CD4-positive, alpha-beta T cell treated with Interleukin-15 for 1 hour (primary cell): ENCODE measurements at places on chromosomes 11 and 22.

DNA sequence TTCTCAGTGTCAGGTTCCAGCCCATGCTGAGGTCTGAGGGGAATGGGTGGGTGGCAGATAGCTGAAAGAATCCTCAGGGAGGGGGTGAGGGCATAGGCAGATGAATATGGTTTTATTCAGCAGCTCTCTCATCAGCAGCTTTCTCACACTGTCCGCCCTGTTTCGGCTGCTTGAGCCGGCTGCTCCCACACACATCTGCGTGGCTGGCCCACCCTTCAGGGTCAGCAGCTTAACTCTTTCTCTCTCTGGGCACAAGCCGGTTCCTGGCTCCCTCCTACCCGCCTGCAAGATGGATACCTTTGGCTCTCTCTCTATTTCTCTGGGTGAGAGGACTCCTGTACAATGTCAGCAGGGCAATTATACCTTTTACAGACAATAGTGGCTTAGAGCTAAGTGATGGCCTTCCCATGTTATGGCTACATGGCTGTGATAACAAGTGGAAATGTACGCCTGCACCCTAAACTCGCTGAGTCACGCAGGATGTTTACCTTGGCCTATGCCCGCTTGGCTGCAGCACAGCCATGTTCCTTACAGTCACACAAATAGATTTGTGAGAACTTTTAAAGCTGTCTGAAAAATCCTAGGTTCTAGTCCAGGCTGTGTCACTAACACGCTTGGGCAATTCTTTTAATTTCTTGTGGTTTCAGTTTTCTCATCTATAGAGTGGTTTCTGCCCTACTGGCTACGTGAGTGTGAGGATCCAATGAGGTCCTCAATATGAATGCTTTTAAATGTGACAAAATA, 4.1 kb downstream of the MMP20 start:
- DNase-seq, result no peak

DNA sequence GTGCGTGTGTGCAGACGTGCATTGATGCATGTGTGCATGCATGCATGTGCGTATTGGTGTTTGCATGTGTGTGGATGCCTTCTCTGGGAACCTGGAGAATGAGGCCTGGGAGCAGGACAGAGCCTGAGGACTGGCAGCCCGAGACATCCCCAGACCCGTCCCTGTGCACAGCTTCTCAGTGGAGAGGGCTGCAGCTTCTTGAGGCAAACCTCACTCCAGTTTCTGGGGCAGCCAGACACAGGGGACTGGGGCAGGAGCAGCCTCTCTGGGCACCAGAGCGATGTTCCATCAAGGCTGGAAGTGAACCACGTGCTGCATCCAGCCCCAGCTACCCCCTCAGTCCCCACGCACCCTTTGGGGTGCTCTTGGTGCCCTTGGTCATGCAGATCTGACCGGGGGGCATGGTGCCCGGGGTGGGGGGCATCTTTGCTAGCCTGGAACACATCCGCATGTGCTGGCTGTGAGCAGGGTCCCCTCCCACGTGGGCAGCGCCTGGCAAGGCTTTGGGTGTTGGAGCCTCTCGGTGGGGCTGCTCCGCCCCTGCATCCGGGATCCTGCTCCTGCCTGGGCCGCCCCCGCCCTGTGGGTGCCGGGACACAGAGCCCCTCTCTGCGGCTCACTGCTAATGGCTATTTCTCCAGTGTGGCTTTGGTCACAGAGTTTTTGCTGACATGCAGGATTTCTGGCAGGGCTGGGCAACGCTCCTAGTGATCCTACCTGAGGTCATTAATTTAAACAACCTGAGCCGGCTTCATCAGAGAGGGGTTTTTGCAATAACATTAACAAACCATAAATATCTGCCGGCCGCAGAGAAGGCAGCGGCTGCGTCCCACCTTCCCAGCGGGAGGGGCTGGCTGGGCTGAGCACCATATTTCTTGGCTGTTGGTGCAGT, 434.7 kb downstream of the TBC1D22A start:
- no peak for DNase-seq

DNA sequence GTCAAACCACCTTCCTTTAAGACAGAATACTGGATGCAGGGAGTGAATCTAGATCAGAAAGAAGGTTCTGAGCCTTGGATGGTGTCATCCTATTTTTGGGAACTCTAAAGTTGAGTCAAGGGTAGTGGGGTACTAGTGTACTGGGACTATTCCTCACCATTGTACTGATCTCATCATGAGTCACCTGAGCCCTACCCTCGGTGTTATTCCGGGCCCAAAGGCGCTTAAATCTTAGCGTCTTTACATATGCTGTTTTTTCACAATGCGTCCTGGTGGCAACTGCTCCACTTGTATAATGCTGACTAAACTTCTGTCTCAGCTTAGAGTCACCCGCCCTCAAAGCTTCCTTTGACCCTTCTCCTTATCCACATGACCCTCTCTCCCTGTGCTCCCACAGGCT, 25.3 kb upstream of the PATE1 start:
- no peak for DNase-seq

DNA sequence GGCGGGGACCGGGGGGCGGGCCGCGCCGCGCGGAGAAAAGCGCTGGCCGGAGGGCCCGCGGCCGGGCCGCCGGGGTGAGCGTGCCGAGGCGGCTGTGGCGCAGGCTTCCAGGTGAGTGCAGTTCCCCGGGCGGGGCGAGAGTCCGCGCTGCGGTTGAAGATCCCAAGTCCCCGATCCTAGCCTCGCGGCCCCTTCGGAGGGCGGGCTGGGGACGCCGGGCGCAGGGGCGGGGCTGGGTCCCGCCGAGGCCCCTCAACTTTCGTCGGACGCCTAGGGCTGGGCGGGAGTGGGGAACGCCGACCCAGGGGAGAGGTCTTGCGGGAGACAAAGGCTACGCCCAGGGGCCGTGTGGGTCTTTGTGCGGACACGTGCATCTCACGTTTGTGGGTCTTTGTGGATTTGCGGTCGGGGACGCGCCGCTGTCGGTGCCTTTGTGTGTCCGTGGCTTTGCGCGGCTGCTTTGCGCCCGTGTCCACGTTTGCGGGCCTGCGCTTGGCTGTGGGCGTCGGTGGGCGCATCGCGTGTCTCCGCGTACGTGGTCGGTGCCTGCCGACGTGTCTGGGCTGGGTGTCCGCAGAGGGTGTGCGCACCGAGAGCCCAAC, at the start of gene TSKU:
TSKU (plus strand) TSS at position 63 of the 602 bp plus-strand sequence. CDS start 12,261 bp downstream, outside the sequence.
- DNase-seq, result no peak

DNA sequence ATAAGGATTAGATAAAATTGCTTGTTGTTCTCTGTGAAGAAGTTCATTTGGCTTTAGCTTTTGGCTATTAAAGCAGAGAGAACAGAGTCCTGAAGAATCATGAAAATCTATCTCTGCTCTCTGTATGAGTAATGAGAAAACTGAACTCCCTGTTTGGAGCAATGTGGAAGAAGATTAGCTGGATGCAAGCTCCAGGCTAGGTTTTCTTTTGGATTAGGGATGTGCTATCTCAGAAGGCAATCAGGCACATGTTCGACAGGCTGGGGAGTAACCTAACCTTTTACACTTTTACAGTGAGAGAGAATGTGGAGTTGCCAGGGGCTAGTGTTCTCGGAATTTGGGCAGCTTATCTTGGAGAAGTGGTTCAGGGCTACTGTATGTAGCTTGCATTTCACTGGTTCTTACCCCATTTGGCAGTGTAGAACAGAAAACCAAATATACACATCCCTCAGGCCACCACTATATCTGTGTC, 8.5 kb upstream of the SLN start:
- DNase-seq, result no peak

DNA sequence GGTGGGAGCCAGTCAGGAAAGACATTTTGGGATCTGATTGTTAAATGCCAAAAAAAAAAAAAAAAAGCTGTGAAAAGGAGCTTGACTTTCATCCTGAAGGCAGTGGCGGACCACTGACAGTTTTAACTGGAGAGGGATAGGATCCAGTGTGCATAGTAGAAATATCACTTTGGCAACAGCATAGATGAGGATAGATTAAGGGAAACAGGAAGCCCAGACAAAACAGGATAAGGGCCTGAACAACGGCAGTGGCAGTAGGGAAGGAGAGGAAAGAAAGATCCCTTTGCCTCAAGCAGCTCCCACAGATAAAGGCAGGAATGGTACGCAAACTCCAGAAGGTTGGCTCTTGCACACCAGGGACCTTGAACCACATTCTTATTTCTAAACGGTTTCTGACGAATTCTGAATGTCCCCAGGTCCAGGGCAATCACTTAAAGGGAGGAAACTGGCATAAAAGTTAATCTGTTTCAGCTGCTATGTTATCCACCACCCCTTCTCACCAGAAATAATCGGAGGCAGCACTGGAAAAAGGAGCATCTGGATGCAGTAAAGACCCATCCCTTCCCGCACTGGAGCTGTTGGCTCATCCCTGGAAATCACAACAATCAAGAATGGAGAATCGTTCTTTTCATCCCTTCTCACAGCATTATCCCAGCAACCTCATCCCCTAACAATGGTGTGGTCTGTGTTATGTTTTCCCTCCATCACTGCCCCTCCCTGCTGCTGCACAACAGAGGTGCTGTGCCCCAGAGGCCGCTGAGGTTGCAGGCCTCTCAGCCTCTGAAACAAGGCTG, 99.1 kb downstream of the GAB2 start:
- DNase-seq, result no peak

DNA sequence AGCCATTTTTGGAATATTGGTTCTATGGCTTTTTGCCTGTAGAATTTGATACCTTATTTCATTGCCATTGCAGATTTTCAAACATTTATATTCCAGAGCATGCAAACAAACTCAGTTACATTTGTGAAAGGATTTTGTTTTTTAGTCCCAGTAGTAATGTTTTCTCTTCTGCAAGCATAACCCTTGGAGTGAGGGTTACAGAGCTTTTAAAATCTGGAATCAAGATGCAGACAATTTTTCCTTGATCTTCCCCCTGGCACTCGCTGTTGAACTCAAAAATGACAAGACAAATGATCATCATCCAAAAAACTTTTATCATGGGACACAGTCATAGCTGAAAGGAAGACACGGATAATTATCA, 20.8 kb downstream of the BBOX1 start:
- DNase-seq, result no peak

DNA sequence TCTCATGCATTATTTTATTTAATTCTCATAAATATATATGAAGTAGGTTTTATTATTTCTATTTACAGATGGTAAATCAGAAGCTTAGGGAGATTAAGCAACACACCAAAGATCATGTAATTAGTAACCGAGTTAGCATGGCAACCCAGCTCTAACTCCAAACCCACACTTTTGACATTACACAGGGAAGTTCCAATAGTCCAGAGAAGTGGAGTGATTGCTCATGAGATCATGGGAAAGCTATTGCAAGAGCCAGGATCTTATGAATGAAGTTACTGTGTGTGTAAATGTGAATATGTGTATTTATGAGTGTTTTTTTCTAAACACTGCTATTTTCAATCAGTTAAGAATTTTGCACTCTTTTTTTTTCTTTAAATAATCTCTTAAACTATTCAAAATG, 225.8 kb upstream of the KIRREL3 start:
- no peak for DNase-seq

DNA sequence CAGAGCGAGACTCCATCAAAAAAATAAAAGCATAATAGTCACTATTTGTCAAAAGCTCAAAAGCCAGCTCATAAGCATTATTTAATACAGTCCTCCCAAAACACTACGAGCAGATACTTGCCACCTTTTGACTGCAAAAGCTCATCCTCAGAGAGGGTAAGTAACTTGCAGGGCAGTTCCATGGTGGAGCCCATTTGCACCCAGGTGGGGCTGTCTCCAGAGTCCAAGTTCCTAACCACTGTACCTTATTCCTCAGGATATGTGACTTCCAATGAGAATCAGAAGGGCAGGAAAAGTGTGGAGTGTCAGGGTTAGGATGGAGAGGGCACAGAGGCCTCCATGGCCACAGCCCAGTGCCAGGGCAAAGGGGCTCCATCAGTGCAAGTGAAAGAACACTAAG, 28.6 kb upstream of the POU2AF1 start:
- no peak for DNase-seq

DNA sequence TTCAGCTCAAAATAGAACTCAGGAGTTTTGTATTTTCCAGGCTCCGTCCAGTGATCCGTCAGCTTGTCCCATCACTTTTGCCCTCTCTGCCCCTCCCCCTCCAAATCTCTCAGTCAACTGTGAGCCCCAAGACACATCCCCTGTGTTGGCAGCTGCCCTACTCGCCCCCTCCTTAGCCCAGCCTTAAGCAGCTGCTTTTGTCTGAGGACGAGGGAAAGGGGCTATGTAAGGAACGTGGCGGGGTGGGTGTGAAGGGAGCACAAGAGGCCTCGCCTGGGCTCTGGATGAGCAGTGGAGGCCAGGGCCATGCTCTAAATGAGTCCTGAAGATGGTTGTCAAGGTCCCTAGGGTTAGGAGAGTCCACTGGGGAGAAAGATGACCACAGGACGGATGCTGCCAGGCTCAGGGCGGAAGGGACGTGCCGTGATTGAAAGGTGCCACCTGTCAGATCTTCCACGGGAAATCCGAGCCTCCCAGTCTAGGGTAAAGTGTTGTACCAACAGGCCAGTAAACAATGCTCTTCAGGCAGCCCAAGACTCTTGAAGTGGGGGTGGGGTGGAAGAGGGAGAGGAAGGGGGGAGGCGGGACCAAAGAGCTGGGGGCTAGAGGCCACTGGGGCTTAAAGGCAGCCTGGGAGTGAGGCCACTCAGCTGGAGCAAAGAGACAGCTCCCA, at the start of gene SMTNL1:
SMTNL1 (plus strand) TSS at position 649 of the 673 bp plus-strand sequence. CDS start 5,048 bp downstream, outside the sequence.
- no peak for DNase-seq

- no peak for DNase-seq
Measured at GRCh38 chr22:17569971-17570511, 6.7 kb downstream of the SLC25A18 start.
